Naive thymus-derived CD8-positive, alpha-beta T cell (primary cell): ENCODE measurements at places on chromosomes 6 and 20.

DNA sequence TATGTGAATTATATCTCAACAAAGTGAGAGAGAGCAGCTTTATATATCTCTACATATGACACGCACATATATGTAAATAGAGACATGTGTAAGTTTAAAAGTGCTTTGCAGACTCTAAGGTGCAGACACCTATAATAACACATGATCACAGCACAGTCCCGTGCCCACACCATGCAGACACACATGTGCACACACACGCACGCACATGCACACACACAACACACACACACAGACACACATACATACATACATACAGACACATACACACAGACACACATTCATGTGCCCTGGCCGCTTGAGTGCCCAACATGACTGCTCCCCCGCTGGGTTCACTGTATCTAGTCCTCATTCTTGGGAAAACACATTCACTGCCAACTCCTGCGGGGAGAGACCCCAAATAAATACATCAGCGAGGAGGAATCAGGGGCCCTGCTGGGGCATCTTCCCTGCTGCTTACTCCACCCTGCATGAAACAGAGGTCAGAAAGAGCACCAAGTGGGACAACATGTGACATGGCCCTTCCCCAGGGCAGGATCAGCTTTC, 121.3 kb downstream of the BMP7 start:
- no peak for DNase-seq

DNA sequence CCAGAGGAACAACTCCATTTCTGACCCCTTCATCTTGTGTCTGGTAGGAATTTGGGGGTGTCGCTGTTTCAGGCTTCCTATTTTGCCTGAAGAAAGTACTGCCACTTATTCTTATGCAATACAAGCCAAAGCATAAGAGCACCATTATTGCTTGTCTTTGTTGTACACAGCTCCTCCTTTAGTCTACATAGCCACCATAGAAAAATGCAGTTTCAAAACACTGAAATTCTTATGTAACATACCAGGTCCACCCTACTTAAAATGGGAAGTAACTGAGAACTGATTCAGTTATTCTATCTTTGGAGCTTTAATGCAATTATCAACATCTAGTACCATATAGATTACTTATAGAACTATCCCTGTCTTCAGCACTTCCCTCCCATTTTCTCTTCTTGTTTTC, 255.5 kb downstream of the ARHGAP18 start:
- no peak for DNase-seq

DNA sequence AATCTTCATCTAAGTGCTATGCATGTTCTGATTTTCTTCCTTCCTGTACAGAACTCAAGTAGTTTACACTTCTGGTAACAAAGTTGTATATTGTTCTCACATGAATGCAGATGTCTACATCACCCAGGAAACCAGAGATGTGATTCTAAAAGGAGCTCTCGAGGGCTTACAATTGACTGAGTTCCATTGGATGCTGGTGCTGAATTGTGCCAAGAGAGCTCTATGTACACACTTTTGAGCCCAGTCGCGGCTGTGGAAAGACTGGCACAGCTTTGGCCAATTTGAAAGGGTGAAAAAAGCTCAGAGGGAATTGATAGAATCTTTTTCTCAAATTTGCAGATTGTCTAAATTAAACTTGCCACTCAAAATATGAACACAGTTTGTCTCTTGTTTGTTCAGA, 340.7 kb downstream of the LMBRD1 start:
- DNase-seq = no peak

GRCh38 chr6:99219788-99220187, 129.7 kb downstream of the FAXC start:
- DNase-seq = no peak

DNA sequence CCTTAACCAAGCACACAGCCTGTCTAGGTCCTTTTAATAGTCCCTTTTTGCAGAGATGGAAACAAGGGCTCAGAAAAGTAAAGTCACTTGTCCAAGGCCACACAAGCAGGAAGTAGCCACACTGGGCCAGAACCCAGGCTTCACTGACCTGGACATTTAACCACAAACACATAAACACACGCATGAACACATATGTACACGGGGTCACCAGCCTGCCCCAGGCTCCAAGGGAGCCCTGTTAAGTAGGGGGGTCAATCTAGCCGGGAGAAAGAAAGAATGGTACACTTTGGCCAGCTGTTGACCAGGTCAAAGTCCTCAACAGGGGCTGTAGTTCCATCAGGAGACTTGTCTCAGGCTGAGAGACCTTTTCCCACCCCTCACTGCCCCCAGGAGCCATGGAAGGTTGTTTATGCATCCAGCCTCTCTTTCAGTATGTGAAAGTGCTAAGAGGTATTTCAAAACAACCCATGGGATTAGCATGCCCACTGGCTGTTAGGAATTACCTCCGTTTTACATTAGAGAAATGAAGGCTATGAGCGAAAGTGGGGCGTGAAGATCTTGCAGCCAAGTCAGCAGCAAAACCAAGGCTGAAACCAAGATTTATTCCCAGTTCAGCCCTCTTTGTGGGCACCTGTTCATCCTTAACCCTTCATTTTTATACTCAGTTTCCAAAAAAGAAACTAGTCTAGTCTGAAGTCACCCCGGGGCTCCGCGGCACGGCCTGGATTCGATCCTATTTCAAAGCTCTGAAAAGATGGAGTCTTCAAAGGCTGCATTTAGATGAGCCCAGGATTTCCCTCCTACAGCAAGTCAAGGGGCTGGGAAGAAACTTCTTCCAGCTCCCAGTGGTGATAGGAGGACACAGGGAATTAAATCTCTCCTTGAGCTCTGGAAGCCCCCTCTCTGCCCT, 9.8 kb downstream of the SDC4 start:
- DNase-seq = no peak

DNA sequence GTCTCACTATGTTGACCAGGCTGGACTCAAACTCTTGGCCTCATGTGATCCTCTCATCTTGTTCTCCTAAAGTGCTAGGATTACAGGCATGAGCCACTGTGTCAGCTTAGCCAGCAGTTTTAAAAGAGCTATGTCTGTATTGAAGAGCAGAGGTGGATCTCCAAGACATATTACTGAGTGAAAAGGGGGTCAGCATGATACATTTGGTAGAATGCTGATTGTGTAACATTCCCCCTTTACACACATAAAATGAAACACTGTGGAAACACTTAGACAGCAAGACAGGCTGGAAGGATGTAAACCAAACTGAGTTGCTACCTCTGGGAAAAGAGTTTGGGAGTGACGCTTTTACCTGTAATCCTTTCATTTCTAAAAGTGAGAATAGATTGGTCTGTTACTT, 1.7 kb upstream of the RIPOR3 start:
- no peak for DNase-seq

DNA sequence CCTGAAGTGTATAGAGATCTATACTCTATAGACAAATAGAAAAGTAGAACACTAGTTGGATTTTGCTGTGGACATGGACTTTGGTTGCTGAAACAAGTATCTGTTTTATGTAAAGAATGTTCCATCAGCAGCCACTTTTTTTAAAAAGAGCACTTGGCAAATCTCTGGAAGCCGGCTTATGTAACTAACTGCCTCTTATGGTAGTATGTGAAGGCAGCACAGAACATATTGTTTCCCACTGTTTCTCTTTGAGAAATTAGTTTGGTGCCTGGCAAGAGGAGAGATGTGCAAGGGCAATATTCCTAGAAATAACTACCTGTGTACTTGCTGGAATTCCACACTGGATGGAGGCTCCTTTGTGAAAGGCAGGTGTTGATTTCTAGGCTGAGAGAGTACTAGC, 242.3 kb upstream of the PREP start:
- no peak for DNase-seq

GRCh38 chr6:101396548-101397173, 3.2 kb downstream of the GRIK2 start:
- DNase-seq = no peak

GRCh38 chr20:5159928-5160327, 33.1 kb downstream of the CDS2 start:
- no peak for DNase-seq

DNA sequence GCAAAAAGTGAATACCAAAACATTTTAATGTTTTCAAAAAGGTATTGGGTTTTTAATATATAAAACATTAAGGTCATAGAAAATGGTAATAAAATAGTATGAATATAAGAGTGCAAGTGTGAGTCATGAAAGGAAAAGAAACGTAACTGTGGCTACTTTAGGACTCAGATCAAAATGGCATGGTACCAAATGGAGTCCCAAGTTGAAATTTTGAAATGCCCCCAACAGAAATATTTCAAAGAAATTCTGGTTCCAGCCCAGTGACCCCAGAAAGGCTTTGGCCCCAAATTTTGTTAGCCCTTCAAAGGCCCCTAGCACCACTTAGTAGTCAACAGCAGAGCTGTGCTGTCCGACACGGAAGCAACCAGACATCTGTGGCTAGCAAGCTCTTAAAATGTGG, 6.0 kb downstream of the COL12A1 start:
- no peak for DNase-seq
